ENCODE measurements at places on chromosomes 5 and 9.

GRCh38 chr5:149618581-149619248, 37.4 kb downstream of the ARHGEF37 start:
- DNase-seq, result peak; percentile 28

DNA sequence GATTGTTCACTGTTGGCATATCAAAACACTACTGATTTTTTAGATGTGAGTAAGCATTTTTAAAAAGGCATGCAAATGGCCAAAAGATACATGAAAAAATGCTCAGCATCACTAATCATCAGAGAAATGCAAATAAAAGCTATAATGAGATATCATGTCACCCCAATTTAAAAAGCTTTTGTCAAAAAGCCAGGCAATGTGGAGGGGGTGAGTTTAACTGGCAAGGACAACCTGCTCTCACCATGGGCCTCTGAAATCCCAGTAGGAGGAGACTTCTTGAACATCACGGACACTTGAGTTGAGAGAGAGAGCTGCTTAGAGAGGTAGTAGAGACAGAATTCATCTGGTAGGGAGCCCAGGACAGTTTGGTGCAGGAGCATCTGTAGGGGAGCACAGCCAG, 347.1 kb upstream of the MPDZ start:
- DNase-seq, result no peak

GRCh38 chr5:142663246-142663645, 22.6 kb downstream of the FGF1 start:
- no peak for DNase-seq

- DNase-seq, result no peak
Measured at GRCh38 chr9:87787735-87788134, 61.8 kb downstream of the CTSL start.

- peak; percentile 54 for DNase-seq
Measured at GRCh38 chr5:14263113-14263512, 120.0 kb downstream of the TRIO start.

GRCh38 chr5:1096838-1097237, 15.0 kb downstream of the SLC12A7 start:
- no peak for DNase-seq

DNA sequence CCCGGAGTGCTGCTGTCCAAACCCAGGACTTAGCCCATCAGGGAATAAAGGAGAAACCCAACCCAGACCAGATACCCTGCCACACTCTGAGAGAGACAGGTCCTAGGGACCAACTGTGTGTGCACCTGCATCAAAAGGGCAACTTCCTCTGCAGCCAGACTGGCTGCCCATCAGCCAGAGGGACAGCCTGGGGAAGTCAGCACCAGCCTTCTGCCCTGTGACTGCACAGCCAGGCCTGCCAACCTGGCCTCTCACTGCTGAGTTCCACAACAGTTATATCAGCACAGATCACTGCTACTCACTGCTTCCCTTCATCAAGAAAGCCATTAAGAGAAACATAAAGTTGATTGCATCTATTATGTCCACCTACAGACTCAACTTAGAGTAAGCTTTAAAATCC, 18.0 kb downstream of the GABBR2 start:
- DNase-seq, result no peak

DNA sequence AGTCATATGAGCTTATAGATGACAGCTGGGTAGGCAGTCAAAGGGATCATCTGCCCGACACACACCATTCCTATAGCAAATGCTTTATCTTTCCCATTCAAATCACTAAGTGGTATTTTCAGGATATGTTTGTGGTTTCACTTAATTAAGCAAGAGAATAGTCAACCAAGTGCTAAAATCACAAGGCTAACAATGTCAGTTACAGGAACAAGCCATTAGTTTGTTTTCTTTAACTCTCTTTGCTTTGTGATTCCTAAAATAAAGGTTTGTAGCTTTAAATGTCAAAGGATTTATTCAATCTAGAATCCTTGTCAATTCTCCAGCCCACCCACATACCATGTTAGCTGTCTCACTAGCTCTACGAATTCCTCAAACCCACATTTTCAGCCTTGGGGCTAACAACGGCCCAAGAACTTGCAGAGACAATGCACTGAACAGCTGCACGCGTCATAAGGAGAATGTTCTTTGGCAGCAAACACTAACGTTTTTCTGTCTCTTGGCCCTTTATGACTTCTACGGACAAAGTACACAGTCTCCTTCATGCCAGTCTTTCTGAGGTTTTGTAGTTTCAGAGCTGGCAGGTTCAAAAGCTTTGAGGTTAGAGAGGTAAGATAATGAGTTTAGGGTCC, 56.6 kb downstream of the ELAVL2 start:
- DNase-seq, result no peak

DNA sequence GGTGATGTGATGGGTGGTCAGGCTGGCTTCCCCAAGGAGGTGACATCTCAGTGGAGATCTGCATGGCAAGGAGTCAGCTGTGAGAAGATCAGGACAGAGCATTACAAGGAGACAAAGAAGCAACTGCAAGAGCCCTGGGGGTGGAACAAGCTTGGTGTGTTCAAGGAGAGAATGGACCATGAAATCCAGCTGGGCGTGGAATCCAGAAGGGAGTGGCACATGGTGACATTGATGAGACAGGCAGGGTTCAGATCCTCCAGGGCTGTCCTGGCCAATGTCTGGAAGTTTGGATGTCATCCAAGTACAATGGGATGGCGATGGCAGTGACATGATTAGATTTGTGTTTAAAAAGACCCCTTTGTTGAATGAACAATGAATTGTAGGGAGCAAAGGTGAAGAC, 175.6 kb downstream of the MACROH2A1 start:
- no peak for DNase-seq

DNA sequence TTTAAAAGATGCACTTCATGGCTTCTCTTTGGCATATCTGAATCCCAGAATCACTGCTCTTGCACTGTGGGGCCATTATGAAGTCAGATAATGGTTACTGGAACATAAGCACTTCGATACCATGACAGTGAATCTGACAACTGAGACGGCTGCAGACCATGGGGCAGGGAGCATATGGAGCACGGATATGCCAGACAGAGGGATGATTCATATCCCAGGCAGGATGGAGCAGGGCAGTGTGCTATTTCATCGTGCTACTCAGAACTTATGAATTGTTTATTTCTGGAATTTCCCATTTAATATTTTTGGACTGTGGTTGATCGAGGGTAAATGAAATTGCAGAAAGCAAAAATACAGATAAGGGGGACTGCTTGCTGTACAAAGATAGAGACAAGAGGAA, 145.0 kb downstream of the EGFLAM start:
- DNase-seq, result no peak

DNA sequence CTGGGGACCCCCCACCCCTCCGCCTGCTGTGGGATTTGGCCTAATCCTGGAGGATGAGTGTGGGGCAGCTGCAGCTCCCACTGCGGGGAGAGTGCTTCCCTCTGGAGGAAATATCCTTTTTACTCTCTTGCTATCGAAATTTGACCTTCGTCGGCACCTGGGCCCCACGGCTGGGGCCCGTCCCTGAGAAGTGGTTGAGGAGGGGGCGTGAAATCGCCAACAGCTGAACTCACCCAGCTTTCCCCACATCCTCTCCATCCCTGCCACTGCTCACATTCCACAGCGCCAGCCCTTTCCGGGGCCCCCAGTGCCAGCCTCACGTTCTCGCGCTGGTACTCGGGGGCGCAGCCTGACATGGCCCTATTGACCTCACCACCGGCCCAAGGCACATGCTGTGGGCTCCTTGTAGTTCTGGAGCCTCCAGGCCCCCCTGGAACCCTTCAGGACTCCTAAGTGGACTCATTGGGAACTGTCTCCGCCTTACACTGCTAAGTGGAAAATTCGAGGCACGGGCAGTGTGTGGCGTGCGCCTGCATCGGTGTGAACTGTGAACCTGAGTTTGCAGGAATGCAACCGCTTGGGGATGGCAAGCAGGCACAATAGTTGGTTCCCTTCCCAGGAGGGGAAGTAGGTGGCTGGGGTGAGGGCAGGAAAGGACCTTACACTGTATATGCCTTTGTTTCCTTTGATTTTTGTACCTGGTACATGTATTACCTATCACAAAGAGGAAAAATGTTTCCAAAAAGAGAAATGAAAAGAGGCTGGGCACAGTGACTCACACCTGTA, 19.2 kb downstream of the FGFR4 start:
- DNase-seq, result no peak

DNA sequence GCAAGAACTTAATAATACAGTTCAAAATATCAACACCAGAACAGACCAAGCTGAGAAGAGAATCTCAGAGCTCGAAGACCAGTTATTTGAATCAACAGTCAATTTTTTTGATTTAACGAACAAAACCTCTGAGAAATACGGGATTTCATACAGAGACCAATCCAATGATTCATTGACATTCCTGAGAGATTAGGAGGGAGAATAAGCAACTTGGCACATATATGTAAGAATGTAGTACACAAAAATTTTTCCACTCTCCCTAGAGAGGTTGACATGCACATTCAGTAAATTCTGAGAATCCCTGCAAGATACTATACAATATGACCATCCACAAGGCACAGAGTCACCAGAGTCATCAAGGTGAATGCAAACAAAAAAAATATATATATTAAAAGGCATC, 1577.3 kb upstream of the C9orf72 start:
- DNase-seq, result no peak

GRCh38 chr5:78726003-78726402, 77.4 kb upstream of the LHFPL2 start:
- DNase-seq, result no peak

GRCh38 chr9:72300873-72301272, 64.1 kb downstream of the ZFAND5 start:
- DNase-seq, result no peak

DNA sequence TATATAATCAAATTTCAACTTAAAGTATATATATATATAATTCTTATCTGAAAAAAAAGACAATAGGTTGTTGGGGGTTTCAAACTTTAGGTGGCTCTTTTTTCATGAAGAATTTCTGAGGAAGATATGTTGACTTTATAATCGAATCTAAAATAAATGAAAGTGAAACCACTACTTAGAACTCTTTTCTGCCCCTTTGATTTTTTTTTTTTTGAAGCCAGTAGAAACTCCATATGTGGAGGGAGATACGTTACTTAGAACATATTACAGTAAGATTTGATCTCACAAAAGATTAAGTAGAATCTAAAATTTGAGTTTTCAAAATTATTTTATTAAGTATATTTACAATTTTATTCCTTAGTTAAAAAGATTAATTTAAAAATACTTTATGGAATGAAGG, 96.9 kb downstream of the ATG10 start:
- no peak for DNase-seq

DNA sequence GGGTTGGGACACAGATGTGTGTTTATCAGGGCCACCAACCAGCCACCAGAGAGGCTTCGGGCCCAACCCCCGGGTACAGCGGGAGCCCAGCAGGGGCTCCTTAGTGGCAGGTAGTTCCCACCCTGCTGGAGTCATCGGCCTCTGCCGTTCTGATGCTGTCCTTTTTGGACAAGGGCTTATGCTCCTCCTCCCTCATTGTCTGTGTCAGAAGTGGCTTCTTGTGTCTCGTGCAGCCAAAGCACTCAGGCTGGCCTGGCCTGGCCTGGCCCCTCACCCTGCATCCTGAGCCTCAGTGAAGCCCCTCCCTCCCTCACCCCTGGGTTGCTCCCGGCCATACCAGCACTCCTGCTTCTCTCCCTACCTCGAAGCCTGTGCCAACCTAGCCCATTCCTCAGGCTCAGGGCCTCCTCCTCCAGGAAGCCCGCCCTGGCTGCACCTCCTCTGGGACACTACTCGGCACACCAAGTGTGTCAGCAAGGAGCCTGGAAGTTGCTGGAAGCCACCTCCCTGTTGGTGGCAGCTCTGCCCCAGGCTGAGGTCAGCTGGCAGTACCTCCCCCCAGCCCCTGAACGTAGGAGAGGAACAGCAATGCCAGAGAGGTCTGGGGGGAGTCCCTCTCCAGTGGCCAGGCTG, 4.1 kb upstream of the UBAC1 start:
- DNase-seq, result no peak

DNA sequence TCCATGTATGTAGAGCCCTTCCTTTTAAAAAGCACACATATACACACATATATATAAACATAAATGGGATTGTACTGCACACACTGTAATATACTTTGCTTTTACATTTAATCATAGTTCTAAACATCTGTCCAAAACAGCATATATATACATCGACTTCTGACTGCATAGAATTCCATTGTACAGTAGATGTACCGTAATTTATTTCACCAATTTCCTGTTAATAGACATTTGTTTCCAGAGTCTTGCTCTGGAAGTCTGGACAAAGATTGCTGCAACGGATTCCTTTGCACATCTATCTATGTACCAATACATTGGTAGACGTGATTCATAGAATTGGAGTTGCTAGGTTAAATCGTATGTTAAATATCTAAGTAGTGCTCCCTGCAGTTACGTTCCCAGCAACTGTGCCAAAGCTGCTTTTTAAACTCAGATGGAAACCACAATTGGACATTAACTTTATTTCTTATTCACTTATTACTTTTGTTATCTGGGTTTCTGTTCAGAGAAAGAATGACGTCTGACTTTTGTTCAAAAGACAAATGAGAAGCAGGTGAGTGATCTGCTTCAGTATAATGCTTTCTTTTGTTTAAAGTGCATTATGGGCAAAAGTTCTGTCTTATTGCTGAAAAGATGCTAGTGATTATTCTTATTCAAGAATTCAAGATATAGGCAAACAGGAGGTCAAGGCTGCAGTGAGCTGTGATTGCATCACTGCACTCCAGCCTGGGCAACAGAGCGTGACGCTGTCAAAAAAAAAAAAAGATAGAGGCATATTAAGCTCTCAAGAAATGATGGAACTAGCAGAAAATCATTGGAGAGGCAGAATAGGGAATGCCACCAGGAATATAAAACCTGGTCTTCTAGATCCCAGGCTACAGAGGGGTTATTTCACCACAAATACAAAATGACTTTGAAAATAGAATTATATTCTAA, 138.2 kb downstream of the FGF1 start:
- DNase-seq, result no peak

GRCh38 chr9:69351227-69351626, 26.2 kb downstream of the ENTREP1 start:
- no peak for DNase-seq

DNA sequence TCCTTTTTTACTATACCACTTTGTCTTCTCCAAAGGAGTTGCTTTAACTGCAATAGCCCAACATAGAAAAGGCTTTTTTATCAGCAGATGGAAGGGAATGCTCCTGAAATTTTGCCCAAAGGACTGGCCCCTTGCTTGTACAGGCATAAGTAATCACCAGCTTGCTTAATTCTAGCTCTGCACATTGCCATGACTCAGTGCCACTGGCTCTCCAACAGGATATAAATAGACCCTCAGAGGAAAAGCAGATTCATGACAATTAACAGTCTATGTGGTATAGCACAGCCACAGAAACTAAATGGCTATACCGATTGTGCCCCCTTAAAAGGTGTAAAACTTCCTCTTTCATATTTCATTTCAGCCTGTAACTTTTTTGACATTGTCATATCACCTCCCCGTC, 227.0 kb downstream of the ZNF608 start:
- DNase-seq, result no peak

GRCh38 chr9:96423322-96423984, 5.3 kb upstream of the ZNF367 start:
- DNase-seq, result peak; percentile 16

All from NCI-H1417 (cell line).